ENCODE measurements at places on chromosomes 6 and 20.
A peak's percentile ranks its signal among the peaks of the same experiment; 100 is the strongest.

DNA sequence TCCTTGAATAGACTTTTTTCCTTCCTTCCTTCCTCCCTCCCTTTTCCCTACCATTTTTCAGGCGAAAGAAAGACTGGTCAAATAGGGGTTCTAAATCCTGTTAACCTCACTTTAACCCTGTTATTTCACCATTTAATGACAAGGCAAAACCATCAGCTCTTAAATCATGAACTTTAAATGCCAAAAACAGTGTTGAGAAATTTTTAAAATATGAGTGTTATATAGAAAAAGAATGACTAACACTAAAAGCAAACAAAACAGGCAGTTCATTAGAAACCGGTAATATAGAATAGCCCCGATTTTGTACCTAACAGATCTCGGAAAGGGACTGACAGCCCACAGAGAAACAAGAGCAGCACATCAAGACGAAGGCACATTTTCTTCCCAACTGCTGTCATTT lies 57.4 kb upstream of the CEP85L start:
- DNase-seq: no peak

GRCh38 chr6:136750696-136751521 lies 41.4 kb downstream of the MAP3K5 start:
- no peak for DNase-seq

DNA sequence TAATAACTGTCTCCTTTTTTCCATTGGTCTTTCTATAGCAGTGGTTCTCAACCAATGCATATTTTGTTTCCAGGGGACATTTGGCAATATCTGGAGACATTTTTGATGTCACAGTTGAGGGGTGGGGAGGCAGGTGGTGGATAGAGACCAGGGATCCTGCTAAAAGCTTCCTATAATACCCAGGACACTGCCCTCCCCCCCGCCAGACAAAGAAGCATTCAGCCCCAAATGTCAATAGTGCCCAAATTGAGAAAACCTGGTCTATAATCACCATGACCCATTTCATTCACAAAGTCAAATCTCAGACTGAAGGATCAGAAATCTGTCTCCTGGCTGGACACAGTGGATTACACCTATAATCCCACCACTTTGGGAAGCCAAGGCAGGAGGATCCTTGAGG lies 128.8 kb downstream of the BMP7 start:
- no peak for DNase-seq

DNA sequence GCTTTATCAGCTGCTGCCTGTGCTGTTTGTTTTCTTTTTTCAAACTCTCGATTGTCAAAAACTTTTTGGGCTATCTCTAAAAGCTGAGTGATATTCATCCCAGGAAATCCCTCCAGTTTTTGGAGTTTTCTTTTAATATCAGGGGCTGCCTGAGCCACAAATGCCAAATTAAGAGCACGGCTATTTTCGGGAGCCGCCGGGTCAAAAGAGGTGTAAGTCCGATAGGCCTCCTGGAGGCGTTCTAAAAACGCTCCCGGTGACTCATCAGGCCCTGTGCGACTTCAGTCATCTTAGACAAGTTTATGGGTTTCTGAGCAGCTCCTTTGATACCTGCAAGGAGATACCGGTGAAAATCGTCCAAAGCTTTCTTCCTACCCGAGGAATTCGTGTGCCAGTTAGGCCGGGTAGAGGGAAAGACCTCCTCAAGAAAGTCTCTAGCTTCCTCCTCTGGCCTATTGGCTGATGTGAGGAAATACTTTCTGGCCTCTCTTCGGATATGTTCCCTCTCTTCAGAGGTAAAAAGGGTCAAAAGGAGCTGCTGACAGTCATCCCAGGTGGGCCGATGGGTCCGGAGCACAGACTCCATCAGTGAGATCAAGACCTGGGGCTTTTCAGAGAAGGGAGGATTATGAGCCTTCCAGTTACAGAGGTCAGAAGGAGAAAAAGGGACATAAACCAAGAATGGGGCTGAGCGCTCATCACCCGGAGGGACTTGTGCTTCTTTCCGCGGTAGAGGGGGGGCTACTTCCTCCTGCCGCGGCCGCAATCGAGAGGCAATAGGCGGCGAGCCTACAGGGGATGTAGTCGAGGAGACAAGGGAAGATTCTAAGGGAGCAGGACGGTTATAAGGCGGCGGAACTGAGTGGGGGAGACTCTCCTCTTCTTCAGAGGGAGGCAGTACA lies 151.1 kb downstream of the TRIM27 start:
- no peak for DNase-seq

- DNase-seq: no peak
These were observed 170.1 kb upstream of the PHACTR1 start for GRCh38 chr6:12546410-12547002.

GRCh38 chr6:134093007-134093573 lies 40.7 kb upstream of the SLC2A12 start:
- no peak for DNase-seq

DNA sequence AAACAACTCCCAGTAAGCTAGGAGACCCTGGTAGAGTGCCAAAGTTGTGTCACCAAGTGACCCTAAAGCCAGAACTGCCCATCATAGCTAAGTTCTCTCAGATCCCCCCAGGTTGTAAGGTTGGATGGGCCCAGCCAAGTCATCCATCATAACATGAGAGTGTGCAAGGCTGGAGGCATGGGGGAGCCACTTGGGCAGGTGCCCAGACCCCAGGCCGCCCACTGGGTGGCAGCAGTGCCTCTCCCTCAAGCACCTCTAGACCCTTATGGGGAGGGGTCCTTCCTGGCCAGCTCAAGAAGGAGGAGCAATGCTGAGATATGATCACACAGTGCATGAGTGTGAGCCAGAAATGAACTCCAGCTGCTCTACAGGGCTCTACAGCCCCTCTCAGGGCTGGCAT lies 154.5 kb downstream of the MYLK4 start:
- peak; percentile 5 for DNase-seq

DNA sequence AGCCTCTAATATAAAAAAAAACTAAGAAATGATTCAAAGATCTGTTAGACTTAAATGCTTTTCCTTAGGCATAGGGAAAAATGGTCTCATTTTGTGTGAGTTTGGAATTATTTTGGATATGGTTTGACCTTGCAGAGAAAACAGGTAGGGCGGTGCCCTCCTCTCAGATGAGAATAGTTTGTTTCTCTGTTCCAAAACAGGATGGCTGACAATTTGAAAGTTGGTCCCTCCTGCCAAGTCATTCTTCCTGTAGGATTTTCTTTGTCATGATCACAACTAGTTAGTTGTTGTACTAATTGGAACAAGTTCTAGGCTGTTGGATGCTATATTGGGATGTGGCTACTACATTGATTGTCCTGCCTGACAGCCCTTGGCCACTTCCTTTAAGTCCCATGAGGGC lies 108.6 kb downstream of the BCKDHB start:
- no peak for DNase-seq

- no peak for DNase-seq
These were observed 8.3 kb downstream of the TFAP2A start for GRCh38 chr6:10406556-10406955.
